ENCODE measurements at places on chromosomes 6 and 20.
A peak's percentile ranks its signal among the peaks of the same experiment; 100 is the strongest.

GRCh38 chr20:62694868-62695267 is 13.8 kb upstream of the NTSR1 start:
- no peak for DNase-seq

- no peak for DNase-seq
Measured at GRCh38 chr20:32397567-32398084, 39.5 kb downstream of the ASXL1 start.

DNA sequence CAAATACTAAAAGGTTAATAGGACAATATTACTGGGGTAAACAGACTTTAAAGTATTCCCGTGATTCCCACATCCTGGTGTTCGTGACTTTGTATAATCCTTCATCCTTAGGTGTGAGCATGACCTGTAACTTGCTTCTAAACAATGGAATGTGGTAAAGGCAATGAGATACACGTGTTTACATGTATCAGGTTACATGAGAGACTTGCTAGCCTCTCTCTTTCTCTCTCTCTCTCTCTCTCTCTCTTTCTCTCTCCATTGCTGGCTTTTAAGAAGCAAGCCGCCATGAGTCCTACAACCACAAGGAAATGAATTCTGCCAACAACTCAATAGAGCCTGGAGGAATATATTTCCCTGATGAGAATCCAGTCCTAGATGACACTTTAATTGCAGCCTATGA is 83.9 kb upstream of the LGSN start:
- DNase-seq: no peak

DNA sequence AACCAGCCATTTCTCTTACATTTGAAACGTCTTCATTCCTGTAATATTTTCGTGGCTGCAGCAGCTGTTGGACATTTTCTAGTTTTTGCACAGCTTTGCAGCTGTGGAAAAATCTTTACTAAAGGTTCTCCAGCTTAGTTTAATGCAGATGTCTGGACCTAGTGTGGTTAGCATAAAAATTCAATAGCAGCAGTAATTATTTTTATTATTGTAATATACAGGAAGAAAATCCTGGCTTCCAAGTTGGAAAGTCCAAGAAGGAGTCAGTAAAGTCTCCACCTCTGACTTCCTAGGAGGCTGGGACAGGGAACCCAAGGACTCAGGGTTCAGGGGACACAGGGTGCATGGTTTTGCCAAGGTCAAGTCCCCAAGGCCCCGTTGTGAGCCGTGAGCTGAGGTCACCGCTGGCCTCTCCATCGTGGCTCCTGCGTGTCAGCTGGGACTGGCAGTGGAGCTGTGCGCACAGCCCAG is 230.6 kb downstream of the FNDC1 start:
- peak; percentile 19 for DNase-seq

DNA sequence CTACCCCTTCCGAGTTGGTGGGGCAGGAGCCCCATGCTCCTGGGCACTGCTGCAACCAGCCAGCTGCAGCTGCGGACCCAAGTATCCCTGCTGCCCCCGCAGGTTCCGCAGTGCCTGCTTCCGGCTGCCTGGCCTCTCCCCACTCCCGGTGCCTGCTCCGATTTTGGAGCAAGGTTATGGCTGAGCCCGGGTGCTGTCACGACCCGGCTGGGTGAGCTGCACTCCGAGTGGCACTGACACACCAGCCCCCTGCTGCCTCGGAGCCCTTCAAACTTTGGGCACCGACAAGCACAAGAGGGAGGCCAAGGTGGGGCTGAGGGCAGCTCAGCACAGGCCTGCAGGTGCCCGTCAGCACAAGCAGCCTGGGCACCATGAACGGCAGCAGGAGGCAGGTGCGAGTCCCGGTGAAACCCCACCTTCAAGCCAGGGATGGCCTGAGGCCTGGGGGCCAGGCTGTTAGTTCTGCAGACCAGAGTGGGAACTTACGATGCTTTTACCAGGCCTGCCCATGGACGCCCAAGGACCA is 25.9 kb upstream of the HACE1 start:
- DNase-seq: no peak

DNA sequence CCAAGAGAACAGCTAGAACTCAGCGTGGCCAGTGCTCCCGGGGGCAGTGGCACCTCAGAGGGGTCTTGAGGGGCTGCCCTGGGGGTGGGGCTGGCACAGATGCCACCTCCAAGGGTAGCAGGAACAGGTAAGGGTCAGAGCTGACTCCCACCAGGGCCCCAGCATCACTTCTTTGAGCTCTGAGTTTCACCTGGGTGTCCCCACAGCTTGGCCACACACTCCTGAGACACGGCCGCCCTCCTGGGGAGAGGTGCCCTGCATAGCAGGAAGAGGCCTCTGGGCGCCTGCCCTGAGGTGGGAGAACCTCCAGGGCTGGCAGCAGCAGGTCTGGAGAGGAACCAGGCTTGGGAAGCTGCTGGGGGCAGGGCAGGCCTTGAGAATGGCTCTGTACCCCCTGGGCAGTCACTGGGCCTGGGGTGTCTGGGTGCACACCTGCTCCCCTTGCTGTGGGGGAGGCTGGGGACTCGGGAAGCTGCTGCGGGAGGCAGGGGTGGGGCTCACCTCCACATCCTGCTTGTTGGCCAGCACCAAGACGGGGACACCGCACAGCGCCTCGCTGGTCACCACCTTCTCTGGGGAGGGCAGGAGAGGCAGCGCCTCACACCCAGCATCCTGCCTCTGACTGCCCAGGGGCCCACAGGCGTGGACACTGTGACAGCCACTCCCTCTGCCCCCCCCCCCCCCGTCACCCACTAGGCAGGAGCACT is 5.0 kb downstream of the TNFRSF6B start:
- no peak for DNase-seq

DNA sequence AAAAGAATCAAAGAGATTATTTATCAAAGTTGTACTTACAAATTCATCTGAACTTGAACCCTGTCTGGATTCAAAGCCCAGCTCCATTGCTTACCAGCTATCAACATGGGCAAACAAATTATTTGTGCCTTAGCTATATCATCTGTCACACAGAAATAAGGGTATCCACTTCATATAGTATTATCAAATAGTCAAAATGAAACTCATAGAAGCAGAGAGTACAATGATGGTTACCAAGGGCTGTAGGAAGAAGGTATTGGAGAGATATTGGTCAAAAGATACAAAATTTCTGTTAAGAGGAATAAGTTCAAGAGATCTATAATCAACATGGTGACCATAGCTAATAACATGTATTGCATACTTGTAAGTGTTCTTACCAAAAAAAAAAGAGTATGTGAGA is 87.8 kb upstream of the CCDC28A start:
- no peak for DNase-seq

DNA sequence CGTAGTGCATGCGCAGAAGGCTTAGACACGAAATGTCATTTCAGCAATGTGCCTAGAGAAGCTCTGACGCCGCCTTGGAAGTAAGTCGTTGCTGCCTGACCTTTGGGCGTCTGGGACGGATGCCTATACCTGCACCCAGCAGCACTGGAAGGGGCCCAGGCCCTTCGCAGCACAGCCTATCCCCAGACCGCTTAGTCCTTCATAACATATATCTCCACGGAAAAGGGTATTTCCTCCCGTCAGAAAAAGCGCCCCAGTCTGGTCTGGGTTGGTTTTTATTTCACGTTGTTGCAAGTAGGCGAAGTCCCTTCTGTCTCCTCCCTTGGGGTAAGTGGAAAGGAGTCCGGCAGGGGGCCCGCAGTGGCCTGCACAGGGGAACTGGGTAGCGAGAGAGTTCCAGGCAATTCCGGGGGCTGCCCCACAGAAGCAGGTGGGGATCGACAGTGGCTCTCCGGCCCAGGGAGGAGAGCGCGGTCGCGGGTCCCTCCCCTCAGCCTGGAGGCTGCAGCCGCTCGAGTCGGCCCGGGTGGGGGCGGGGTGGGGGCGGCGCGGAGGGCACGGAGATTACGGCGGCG is 559 bp upstream of the EYA4 start:
- peak; percentile 70 for DNase-seq

GRCh38 chr6:35092362-35093117 is 48.6 kb downstream of the TCP11 start:
- DNase-seq: peak; percentile 35

DNA sequence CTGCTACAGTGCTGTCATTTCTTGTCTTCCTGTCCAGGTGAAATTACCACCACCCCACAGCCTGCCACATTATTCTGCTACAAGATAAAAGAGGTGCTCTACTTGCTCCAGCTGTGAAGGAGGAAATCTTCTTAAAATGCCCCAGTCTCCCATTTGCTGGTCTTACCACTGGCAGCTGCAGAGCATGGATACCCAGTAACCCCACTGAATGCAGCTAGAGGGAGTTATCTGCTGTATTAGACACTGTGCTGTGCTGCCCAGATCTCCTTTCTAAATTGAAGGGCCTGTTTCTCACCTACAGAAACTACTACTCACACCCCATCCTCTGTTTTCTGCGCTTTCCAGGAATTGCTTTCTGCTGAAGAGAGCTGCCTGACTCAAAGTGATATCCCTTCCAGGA is 517.8 kb downstream of the PKHD1 start:
- DNase-seq: no peak

DNA sequence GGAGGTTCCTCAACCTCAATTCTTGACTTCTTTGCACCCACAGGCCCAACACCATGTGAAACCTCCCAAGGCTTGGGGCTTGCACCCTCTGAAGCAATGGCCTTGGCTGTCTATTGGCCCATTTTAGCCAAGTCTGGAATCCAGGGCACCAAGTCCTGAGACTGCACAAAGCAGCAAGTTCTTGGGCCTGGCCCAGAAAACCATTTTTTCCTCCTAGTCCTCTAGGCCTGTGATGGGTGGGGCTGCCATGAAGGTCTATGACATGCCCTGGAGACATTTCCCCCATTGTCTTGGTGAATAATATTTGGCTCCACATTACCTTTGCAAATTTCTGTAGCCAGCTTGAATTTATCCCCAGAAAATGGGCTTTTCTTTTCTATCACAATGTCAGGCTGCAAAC is 849.6 kb upstream of the MANEA start:
- no peak for DNase-seq

DNA sequence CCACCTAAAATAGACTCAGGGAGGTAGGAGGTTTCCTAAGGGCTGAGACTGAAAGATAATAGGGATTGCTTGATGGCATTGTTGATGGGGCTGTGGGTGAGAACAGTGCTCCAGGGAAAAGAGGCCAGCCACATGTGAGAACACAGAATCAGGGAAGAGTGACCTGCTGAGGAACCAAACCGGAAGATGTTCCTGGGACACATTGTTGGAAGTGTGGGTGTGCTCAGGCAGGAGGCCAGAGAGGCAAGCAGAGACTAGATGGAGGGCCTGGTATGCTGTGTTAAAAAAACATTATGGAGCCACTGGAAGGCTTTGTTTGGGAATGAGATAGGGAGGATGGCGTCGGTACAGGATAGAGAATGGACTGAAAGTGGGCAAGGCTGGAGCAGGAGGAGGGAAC is 23.3 kb downstream of the RNF144B start:
- no peak for DNase-seq

- no peak for DNase-seq
Measured at GRCh38 chr6:50821441-50822077, 2.9 kb downstream of the TFAP2B start.

GRCh38 chr20:53617791-53618489 is 24.3 kb upstream of the ZNF217 start:
- no peak for DNase-seq

- DNase-seq: no peak
Measured at GRCh38 chr6:57002197-57002596, 44.3 kb upstream of the KIAA1586 start.

GRCh38 chr6:6869094-6869493 is 238.7 kb upstream of the RREB1 start:
- DNase-seq: no peak

DNA sequence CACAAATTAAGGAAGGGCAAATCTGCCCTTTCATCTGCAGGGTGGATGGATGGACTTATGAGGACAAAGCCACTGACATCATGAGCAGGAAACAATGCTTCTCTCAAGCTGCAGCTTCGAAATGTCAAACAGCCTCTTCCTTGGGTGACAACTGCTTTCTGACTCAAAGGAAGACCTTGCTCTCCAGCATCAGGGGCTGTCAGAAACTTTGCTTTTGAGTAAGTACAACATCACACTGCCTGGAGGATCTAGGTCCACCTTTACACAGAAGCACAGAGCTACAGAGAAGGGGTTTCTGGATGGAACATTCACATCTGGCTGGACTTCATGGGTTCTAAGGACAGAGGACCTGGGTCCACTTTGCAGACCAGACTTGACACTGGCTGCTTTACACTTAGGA is 5.9 kb downstream of the CST1 start:
- DNase-seq: no peak
